Stomach (tissue), 19 donors: ENCODE measurements at places on chromosomes 16 and 17. TPM values are rescaled to one million over a fixed set of nuclear protein-coding genes. Genes with fewer than 3 reads are reported as not detected.

- H3K4me3 ChIP-seq, result no peak overlapping the region
- H3K27me3 ChIP-seq, result no peaks in the 10 kb centered on the region
- H3K36me3 ChIP-seq, result no peaks in the 10 kb centered on the region
- H3K4me1 ChIP-seq, result no peaks in the 10 kb centered on the region
- no peak overlapping the region for H3K27ac ChIP-seq
Observed at GRCh38 chr16:82412770-82413169, 214.0 kb upstream of the CDH13 start.

DNA sequence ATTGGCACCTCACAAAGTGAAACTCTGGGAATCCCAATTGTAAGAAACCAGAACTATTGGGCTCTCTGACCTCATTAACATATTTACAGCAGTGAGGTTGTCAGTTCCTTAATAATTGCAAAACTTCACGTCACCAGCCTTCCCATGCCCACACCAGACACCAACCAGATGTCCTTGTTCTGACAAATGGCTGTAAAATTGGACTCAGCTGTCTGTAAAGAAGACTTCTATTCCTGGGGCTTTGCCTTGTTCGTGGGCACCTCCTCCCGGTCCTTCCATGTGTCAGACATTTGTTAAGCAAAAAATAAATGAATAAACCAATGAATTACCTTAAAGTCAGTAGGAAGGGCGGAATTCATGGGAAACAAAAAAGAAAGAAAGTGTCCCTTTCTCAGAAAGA is 284.3 kb upstream of the CDH11 start:
- H3K4me1 ChIP-seq, result no peaks in the 10 kb centered on the region
- no peaks in the 10 kb centered on the region for H3K36me3 ChIP-seq
- no peak overlapping the region for H3K4me3 ChIP-seq
- H3K27me3 ChIP-seq, result no peaks in the 10 kb centered on the region

DNA sequence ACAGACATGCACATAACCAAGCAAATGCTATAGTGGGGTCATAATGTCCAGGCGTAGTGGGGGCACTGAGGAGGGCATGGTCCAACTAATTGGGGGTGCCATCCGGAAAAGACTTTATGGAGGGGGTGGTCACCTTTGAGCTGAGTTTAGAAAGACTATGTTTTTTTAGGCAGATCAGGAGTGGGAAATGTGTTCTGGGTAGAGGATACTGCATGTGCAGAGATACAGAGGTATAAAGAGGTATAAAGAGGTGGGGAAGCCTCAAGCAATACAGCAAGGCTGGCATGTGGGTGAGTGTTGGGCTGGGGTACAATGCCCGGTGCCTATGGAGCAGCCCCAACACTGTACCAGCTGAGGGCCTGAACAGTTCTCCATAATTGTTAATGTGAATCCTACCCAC is 53.1 kb downstream of the SPACA3 start:
- DNase-seq, result no peak
- H3K4me3 ChIP-seq, result no peak overlapping the region
- H3K4me1 ChIP-seq, result no peaks in the 10 kb centered on the region
- H3K27me3 ChIP-seq, result no peaks in the 10 kb centered on the region

GRCh38 chr17:19408346-19408710 is 2.7 kb upstream of the RNF112 start:
- no peak overlapping the region for H3K27ac ChIP-seq
- no peak overlapping the region for H3K4me3 ChIP-seq
- no peaks in the 10 kb centered on the region for H3K36me3 ChIP-seq

DNA sequence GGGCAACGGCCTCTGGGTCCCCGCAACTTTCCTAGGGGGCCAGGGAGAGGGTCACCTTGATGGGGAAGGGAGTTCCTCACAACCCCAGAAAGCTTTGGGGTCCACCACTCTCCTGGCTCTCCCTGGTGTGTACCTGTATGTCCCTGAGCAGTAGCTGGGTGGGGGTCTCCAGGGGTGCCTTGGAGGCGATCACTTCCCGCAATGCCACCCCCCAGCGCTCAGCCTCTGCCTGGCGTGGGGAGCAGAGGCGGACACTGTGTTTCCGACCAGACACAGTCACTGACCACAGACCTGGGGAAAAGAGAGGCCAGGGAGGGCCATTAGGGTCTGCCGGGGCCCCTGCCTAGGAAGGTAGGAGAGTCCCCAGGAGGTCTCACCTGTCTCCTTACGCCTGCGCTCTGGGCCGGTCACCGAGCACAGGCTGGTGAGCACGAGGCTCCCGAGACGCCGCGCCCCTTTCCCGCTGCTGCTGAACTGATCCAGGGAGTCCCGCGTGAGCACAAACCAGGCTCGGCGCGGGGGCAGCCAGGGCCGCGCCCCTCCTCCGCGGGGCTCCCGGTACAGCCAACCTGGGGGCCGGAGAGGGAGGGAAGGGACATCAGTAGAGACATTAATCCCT is 3.4 kb downstream of the PLEKHH3 start:
- DNase-seq, result no peak
- H3K27ac ChIP-seq, result peak overlapping the region; percentile 91
- H3K4me1 ChIP-seq, result peaks cover 80% of the 10 kb centered on the region
- peaks cover 54% of the 10 kb centered on the region for H3K27me3 ChIP-seq

DNA sequence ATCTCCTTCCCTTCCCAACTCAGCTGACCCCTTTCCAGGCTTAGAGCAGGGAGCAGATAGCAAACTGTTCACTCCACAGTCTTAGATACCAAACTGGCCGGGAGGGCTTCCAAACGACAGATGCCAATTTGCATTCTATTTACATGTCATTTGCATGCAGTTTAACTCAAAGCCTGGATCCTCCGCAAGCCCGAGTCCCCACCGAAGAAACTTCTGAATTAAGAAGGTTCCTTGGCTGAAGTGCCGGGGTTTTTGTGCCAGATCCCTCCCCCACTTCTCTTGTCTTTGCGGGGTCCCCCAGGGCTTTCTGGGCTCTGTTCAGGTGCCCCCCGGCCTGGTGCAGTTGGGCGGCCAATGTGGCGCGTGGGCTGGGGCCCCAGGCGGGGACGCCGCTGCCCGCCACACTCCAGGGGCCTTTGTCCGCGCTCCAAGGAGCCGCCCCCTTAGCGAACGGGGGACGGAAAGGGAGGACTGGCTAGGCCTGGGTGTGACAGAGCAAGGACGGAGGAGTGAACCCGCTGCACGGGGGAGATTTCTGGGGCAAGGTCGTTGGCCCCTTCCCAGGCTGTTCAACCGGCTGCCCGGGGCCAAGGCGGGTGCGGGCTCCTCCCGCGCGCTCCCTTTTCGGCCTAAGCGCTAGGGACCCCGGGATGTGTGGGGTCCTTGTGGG is 1.2 kb downstream of the GPRC5B start:
- no peaks in the 10 kb centered on the region for H3K36me3 ChIP-seq
- H3K27me3 ChIP-seq, result peaks cover 5% of the 10 kb centered on the region
- peak; percentile 48 for DNase-seq
- H3K4me1 ChIP-seq, result peaks cover 68% of the 10 kb centered on the region
- peak overlapping the region; percentile 71 for H3K4me3 ChIP-seq
- H3K27ac ChIP-seq, result peak overlapping the region; percentile 88

DNA sequence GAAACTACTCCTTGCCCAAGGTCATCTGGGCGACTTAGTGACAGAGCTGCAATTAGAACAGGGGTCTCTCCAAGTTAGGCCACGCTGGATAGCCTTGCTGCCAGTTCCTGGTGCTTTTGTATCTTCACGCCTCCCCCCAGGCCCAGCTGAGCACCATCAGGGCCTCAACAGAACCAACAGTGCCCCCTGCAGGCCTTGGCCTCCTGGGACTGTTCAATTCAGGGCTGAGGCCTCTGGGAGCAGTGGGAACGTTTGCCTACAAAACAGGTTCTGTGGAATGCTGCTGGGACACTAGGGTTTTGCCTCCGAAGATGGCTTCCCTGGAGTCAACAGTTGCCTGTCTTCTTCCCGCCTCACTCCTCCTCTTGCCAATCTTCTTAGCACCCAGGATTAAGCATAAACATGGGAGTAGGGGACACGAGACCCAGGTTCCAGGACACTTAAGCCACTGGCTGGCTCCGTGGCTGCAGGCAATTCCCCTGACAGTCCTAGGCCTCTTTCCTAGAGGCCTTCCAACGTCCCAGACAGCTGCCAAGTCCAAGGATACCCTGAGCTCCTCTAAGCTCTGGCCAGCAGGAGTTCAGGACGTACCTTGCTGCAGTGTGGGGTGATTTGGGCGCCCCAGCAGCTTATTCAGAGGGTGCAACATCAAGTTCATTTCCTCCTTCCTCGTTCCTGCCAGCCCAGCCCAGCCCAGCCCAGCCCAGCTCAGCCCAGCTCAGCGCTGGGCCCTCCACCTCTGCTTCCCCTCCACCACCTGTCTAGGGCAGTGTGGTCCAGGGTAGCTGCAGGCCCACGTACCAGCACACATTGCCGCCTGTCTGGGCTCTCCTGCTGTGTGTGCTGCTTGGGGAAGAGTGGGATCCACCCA is 246.6 kb upstream of the RPL38 start:
- no peaks in the 10 kb centered on the region for H3K27me3 ChIP-seq
- H3K4me1 ChIP-seq, result peaks cover 26% of the 10 kb centered on the region
- no peaks in the 10 kb centered on the region for H3K36me3 ChIP-seq
- no peak overlapping the region for H3K4me3 ChIP-seq
- no peak overlapping the region for H3K27ac ChIP-seq
- peak; percentile 59 for DNase-seq

DNA sequence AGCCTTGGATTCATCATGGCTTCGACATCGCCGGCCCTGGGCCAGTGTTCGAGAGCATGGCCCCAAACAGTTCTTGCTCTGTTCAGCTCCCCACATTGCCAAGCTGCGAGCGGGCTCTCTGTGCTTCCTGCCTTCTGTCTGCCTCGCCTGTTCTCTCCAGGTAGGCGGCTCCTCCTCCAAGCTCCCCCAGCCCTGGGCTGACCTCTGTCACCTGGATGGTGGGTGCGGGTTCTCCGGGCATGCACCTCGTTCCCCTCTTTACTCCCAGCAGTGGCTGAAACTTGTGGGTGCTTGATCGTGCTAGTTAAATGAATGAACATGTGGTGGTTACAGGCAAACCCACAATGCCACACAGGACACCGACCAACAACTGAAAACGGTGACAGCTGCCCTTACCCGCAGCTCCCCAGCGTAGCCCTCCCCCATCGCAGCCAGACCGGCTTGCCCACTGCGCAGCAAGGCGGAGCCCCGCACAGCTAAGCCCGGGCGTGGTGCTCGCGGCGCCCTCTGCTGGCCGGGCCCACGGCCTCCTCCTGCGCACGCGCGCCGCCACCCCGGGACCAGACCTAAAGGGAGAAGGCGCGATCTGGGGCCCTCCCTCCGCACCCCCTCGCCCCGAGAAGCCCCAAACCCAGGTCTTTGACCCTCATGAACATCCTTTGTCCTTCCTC is 23.0 kb upstream of the EIF1 start:
- peak overlapping the region; percentile 54 for H3K4me3 ChIP-seq
- no peaks in the 10 kb centered on the region for H3K36me3 ChIP-seq
- H3K27me3 ChIP-seq, result no peaks in the 10 kb centered on the region
- DNase-seq, result peak; percentile 97
- H3K27ac ChIP-seq, result peak overlapping the region; percentile 87
- H3K4me1 ChIP-seq, result peaks cover 41% of the 10 kb centered on the region

DNA sequence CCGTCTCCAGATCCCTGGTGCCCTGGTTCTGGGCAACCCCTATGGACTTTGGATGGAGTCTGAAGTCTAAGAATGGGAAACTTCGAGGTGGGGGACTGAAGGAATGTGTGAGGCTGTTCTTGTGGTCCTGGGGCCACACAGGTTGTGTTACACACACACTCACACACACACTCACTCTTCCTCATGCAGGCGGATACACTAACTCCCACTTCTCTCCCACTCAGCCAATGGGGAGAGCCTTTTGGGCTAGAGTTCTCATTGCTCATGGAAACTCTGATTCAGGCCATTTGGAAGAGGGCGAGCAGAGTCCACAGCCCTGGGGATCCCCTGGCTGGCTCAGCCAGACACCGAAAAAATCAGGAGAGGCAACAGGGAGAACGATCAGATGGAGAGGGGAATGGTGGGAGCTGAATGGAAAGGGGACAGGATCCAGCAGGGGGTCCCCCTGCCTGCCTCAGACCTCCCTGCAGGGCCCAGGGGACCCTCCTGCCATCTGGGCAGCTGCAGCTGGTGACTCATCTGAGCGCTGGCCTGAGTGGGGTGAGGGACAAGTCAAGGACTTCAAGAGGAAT is 9.1 kb downstream of the IGFBP4 start:
- no peak overlapping the region for H3K4me3 ChIP-seq
- peaks cover 96% of the 10 kb centered on the region for H3K4me1 ChIP-seq
- DNase-seq, result peak; percentile 85
- H3K36me3 ChIP-seq, result peaks cover 46% of the 10 kb centered on the region

- H3K36me3 ChIP-seq, result no peaks in the 10 kb centered on the region
- DNase-seq, result peak; percentile 97
Observed at GRCh38 chr17:17839791-17840707, 3.3 kb upstream of the SREBF1 start.

GRCh38 chr16:50588276-50588675 is 40.1 kb downstream of the NKD1 start:
- no peak overlapping the region for H3K4me3 ChIP-seq
- peaks cover 50% of the 10 kb centered on the region for H3K4me1 ChIP-seq
- H3K27ac ChIP-seq, result peak overlapping the region; percentile 58

The SEPTIN12 gene
- not detected for total RNA-seq

The TNFSF12 gene
- 49.6 TPM for total RNA-seq

The MEIOB gene
- not detected for total RNA-seq

The GALK1 gene
- 36.2 TPM for total RNA-seq

The FTO gene
- total RNA-seq, result 29.7 TPM
